B cell (primary cell): ENCODE measurements at places on chromosomes 5 and 9. TPM values are rescaled to one million over a fixed set of nuclear protein-coding genes. Genes with fewer than 3 reads are reported as not detected.

DNA sequence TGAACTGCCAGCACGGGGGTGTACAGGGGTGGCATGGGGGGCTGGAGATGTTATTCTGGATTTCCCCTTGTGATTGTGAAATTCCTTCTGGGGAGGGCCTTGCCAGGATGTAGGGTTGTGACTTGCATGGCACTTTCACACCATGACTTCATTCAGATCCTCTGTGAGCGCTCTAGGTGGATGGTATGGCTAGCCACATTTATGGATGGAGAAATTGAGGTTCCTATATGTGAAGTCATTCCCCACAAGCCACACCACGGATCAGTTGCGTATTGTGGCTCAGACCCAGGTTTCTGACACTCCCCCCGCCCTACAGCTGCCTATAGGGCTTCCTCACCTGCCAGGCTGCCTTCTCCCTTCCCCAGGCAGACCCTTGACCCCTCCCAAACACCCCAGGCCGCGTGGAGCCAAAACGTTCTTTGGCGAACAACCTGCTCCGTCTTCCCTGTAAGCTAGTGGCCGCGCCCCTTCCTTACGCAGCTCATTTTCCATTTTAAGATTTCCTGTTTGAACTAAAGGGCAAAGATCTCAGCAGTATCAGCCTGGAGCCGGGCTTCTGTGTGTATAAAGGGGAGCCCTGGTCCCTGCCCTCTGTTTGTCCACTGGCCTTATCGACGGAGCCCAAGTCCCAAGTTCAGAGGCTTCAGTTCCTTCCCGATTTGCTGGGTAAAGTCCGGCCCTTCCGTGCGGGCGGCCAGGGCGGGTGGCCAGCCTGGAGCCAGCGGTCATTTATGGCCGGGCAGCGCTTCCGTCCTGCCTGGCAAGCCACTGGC, 97.8 kb upstream of the KLF4 start:
- DNase-seq, result no peak

Gene TAF11L5
- total RNA-seq, result not detected in 2 replicates

Gene NUTM2F
- not detected in 2 replicates for total RNA-seq

DNA sequence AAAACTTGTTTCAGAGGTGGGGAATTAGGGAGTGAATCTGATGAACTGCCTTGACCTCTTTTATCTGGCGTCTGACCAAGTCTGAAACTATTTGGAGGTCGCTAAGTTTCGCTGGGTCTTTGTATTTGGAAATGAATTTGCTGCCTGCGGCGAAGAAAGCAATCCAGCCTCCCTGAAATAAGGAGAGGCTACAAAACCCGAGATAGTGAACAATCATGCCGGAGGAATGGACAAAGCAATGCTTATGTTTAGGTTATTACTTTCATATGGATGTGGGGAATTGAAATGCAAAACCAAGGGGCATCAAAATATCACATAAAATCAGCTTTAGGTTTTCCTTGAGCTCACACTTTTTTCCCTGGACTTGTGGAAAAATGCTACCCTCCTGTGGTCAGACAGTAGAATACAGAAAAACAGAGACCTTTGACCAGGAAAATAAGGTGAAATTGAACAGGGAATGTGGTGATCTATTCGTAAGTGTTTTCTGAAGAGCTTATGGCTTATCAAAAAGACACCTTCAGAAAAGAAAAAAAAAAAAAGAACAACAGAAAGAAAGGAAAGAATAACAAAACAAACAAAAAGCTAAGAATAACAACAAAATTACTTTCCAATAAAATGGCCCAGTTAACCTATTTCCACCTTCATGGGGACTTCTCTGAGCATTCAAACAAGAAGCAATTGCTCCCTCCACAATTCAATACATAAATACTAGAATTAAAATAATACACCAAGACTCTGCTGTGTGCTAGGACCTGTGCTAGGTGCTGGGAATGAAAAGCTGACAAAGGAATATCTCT, 68.6 kb upstream of the DPYSL3 start:
- no peak for DNase-seq

GRCh38 chr5:120703918-120704587, 240.0 kb downstream of the PRR16 start:
- no peak for DNase-seq

DNA sequence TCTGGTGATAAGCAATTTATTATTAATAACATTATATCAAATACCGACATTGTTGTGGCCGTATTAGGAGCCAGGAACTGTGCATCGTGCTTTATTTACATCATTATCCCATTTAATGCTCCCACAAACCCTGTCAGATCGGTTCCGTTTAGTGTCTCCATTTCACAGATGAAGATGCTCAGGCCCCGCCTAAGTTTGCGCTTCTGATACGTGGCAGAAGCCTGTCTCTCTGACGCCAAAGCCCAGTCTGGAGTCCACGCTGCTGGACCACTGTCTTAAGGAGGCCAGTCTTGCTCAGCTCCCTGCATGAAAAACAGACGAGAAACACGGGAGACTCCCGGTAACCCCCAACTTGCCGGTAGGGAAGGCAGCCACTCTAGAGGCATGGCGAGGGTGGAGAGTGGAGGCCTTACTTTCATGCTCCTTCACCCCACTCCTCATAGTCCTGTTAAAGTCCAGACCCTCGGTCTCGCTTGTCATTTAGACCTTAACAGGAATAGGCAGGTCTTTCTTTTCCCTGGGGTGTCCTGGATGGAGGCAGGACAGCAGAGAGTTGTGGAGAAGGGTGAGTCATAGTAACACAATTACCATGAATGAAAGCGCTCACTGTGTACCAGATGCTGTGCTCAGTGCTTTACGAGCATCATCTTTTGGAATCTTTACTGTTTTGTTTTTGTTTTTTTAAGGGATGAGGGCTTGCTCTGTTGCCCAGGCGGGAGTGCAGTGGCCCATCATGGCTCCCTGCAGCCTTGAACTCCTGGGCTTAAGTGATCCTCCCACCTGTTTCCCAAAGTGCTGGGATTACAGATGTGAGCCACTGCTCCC, 872 bp downstream of the TXNDC15 start:
- peak; percentile 55 for DNase-seq

- DNase-seq, result no peak
Measured at GRCh38 chr5:24161559-24161958, 483.2 kb downstream of the CDH10 start.

Gene LRRC70
- total RNA-seq, result 2.2 and 2.3 TPM in 2 replicates

DNA sequence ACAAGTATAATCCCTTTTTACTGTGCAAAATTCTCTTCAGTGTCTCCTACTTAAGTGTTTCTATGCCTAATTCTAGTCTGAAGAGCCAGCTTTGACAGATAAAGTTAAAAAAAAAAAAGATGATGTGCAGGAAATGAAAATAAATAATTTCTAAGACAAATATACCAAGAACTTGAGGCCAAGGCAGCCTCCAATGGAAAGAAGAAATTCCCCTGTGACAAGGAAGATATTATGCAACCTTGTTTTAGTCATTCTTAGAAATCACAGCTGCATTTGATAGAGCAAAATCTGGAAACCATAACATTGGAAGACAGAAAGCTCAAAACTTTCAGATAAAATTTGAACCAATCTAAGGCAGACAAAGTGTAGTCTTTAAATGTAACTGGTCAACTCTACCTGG, 375.9 kb upstream of the TLE4 start:
- no peak for DNase-seq

- no peak for DNase-seq
Measured at GRCh38 chr5:60945813-60946187, 795 bp downstream of the NDUFAF2 start.

- DNase-seq, result peak; percentile 87
Measured at GRCh38 chr5:43042626-43043399, 2.7 kb upstream of the ANXA2R start.

DNA sequence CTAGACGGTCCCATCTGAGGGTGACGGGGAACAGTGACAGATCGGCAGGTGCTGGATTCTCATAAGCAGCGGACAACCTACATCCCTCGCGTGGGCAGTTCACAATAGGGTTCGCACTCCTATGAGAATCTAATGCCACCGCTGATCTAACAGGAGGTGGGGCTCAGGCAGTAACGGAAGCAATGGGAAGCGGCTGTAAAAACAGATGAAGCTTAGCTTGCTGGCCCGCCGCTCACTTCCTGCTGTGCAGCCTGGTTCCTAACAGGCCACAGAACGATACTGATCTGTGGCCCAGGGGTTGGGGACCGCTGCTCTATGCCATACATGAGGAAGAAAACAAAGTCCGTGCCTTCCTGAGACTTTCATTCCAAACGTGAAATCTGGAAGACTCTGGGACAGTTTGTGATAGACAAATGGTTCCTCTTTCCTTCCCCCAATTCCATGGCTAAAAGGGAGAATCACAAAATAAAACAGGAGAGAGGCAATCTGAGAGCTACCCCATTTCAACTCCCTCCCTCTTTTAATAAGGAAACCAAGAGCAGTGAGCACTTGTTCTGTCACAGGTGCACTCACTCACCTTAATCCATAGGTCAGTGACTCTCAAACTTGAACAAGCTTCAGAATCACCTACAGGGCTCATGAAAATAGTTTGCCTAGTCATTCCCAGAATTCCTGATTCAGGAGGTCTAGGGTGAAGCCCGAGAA, 12.1 kb downstream of the PDCL start:
- DNase-seq, result peak; percentile 49

DNA sequence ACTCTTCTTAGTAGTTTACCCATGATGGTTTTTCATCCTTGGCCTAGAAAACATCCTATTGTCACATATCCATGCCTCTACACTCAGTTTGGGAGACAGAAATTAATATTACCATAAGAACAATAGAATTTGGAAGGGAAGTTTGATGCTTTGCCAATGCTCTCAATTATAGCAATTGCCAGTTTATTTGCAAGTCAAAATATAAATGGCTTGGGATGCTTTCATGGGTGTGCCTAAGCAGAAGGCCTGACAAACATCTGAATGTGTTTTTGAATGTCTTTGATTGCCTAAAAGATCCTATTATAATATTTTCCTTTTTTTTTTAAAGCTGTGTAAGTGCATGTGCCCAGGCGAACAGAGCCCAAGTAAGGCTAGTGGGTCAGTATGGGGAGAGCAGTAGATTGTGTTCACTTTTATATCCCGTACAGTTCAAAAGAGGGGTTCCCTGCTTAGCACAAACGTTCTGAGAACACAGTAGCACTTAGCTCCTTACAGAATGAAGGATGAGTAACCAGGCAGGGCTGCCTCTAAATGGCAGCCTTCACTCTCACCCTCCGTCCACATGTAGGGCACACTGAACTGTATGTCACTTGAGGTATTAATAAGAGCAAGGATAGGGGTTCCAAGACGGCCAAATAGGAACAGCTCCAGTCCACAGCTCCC, 56.0 kb upstream of the AGXT2 start:
- DNase-seq, result no peak
